Stimulated activated CD8-positive, alpha-beta memory T cell treated with anti-CD3 and anti-CD28 coated beads, Interleukin-4, amount 100 ng/mL, for 4 hours (primary cell): ENCODE measurements at places on chromosomes 16 and 17.

DNA sequence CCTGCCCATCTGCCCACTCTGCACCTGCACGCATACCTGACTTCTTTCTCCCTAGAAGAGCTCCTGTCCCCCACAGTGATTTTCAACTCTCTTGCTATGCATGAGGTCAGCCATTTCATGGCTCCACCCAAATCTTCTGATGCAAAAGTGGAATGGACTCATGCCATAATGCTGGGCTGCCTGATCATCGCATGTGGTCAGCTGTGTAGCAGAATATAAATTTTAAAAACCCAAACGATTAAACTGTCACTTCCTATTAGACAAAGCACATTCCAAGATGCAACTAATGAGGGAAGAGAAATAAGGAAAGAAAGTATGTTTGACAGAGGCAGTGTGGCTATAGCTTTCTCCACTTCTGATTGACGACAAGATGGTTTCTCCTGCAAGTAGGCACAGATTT, 26.1 kb downstream of the GRIN2A start:
- DNase-seq: no peak

DNA sequence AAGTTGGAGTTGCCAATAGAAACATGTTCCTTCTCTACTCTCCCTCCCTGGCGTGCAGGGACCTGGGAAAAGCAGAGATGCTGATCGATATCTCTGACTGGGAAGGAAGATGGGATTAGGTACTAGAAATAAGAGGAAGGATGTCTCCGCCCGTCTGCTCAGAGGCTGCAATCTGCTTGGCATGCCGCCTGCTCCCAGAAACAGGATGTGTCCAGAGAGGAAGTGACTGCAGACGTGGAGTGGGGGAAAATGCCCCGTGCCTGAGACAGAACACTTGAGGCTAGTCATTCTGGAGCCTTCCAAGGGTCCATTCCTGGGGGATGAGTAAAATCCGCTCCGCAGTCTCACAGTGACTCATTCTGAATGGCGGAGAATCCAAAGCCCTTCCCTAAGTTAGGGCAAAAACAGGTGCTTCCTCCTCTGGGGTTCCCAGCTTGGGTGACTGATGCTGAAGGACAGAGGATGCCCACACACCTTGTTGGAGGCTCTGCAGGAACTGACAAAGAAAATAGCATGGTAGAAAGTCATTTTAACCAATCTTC, 45.0 kb upstream of the SMURF2 start:
- no peak for DNase-seq

- DNase-seq: no peak
Observed at GRCh38 chr16:25855063-25855462, 163.3 kb downstream of the HS3ST4 start.

GRCh38 chr17:56635641-56636040, 42.1 kb downstream of the NOG start:
- no peak for DNase-seq

DNA sequence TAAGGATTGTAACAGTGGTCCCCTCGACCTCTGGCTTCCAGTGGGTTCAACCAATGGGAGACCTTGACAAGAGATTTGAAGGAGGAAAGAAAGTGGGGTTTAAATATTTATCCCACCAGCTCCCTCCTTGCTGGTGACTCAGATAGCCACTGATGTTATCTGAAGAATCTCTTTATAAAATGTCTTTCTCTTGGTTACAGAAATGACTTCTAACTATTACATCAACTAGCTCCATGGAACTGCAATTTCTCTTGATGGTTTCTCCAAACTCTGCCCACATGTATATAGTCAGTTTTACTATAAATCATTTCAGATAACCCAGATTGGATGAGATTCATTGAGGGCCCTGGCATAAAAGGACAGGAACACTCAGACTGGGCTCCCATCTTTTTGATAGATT, 920.2 kb upstream of the SOX9 start:
- DNase-seq: no peak

DNA sequence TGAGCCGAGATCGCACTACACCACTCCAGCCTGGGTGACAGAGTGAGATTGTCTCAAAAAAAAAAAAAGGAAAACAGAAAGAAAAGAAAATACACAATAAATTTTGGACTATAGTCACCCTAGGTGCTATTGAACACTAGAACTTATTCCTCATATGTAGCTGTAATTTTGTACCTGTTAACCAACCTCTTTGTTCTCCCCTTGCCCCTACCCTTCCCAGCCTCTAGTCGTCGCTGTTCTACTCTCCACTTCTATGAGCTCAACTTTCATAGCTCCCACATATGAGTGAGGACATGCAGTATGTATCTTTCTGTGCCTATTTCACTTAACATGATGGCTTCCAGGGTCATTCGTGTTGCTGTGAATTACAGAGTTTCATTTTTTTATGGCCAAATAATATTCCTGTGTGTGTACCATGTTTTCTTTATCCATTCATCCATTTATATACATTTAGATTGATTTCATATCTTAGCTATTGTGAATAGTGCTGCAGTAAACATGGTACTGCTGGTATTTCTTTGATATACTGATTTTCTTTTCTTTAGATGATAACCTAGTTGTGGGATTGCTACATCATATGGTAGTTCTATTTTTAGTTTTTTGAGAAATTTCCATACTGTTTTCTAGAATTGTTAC, 28.3 kb downstream of the VPS35L start:
- DNase-seq: no peak

DNA sequence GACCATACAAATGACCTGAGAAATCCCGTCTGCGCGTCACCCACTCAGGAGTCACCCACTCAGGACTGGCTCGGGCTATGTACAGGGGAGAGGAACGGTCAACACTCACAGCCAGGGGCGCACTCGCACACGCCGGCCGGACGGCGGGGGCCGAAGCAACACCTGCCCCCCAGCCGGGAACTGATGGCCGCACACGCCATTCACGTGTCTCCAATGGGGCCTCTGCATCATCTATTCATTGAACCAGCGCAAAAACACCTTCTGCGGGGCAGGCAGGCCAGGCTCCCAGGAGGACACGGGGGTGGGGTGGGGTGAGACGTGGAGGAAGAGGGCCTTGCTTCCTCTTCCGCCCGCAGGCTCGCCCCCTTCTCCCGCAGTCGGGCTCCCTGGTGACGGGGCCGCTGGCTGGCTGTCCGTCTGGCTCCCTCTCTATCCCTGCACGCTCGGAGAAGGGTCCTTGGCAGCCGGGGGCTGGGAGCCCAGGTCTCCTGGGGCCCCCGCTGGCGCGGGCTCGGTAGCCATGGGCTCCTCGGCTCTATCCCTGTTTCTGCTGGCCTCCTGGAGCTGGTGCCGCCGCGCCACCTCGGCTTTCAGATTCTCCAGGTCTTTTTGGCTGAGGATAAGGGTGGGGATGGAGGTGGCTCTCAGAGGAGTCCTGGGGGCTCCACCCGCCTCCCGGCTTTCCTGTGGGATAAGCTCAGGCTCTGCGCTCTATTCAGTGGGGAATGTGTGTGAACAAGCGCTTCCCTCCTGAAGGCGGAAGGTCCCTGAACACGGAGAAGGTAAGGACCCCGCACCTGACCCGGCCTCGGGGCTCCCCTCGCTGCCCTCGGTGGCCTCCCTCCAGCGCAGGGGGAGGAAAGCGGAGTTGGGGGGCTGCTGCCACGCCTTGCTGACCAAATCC, 21.1 kb downstream of the CLUH start:
- DNase-seq: no peak

- DNase-seq: no peak
Observed at GRCh38 chr17:77856551-77857305, 101.8 kb upstream of the TNRC6C start.

DNA sequence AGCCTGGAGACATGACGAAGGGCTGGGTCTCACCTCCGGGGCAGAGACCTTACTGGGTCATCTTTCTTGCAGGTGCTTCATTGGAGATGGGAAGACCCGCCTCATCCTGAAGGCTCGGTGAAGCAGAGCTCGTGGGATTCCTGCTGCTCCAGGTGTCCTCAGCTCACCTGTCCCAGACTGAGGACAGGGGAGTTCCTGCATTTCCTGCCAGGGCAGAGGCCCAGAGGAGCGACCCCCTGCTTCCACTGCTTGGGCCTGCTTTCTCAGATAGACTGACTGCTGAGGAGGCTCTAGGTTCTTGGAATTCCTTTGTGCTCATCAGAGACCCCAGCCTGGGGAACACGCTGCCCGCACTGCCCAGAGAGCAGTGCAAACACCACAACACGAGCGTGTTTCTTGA, 11.6 kb downstream of the AQP8 start:
- no peak for DNase-seq

GRCh38 chr16:49623501-49624266, 232.2 kb downstream of the ZNF423 start:
- DNase-seq: no peak

- no peak for DNase-seq
Observed at GRCh38 chr16:16017812-16018211, 68.4 kb downstream of the ABCC1 start.

GRCh38 chr17:78796517-78796900, 14.4 kb upstream of the CYTH1 start:
- DNase-seq: no peak

- no peak for DNase-seq
Observed at GRCh38 chr17:56577190-56577842, 16.2 kb upstream of the NOG start.

DNA sequence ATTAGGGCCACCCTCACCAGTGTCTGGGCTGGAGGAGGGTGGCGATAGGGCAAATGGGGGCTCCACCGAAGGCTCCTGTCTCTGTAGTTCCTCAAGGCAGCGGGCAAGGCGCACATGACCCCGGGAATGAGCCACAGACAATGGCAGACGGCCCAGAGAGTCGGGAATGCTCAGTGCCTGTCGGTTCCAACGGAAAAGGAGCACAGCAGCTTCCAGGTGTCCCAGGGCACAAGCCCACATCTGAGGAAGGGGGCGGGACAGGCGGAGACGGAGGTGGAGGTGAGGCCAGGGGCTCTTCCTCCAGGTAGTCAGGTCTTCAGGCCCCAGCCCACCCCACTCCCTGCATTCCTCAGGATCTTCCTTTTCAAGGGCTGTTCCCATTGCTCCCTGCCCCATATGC, 5.1 kb upstream of the SPAG7 start:
- DNase-seq: no peak

DNA sequence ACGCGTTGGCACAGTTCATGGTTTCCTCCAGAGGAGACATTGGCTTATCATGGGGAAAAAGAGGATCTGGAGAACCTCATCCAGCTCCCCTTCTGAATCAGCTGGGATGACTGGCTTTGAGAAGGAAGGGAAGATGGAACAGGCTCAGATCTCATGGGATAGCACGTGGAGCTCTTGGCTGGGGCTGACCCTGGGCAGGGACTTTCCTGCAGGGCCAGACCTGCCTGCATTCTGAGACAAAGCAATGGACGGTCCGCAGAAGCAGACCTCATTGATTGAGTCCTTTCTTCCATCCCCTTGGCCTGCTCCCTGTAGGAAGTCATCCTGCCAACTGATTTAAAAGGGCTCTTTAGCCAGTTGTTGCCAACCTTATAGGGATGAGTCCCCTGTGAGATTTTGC, 26.2 kb downstream of the PLCD3 start:
- no peak for DNase-seq

GRCh38 chr17:77419547-77420094, 278.9 kb downstream of the SEC14L1 start:
- no peak for DNase-seq

GRCh38 chr16:79163691-79164387, 436.7 kb downstream of the MAF start:
- no peak for DNase-seq

- DNase-seq: no peak
Observed at GRCh38 chr17:67478401-67479041, 101.4 kb downstream of the PITPNC1 start.

GRCh38 chr16:68400924-68401460, 47.3 kb downstream of the SMPD3 start:
- no peak for DNase-seq

GRCh38 chr17:57663326-57664070, 81.6 kb downstream of the CCDC182 start:
- DNase-seq: no peak

DNA sequence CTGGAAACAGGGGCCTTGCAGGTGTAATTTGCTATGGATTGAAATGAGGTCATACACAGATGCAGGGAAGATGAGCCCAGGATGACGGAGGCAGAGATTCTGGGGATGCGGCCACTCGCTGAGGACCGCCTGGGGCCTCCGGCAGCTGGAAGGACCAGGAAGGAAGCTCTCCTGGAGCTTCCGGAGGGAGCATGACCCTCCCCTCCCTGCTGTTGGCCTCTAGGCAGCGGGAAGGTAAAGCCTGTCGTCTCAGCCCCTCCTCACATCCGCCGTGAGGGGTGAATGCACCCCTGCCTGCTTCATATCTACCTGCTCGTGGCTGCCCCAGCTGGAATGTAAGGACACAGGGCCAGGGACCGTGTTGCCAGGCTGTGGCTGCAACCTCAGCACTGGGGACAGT, 29.1 kb upstream of the ZNF469 start:
- DNase-seq: no peak

DNA sequence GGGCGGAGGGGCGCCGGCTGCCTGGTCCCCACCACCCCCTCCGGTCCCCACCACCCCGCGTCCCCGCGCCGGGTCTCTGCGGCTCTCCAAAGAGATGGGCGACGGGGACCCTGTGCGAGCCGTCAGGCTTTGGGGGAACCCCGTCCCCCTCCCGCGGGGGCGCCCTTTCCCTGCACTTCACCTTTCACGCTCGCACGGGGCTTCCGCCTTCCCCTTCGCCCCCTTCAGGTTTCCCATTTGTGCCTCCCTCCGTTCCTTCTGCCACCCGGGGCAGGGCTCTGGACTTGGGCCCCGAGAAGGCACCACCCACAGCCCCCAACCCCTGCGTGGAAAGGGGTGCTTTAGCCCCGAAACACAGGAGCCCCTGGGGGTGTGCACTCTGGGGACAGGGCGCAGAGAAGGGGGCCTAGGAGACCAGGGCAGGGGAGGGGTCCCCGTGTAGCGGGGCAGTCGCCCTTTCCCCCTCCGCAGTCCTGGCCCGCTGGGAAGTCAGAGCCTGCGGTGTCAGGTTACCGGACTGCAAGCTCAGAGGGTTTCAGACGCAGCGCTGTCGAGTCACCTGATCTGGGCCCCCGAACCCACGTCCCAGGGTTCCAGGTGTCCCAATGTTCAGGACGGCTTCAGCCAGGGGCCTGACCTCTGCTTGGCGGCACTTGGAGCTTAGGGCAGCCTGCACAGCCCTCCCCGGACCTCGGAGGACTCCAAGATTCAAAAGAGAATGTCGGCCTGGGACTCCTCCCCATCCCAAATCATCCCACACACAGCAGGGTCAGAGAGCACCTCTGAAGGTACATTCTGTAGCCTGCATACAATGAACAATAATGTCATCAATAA, 6.7 kb upstream of the CCDC92B start:
- DNase-seq: no peak
